Activated naive CD8-positive, alpha-beta T cell treated with anti-CD3 and anti-CD28 coated beads for 36 hours (primary cell): ENCODE measurements at places on chromosomes 5 and 9. TPM values are rescaled to one million over a fixed set of nuclear protein-coding genes. Genes with fewer than 3 reads are reported as not detected.

The DIAPH1 gene
- total RNA-seq, result 220 TPM

The DRD1 gene
- total RNA-seq, result not detected

The TAF11L10 gene
- not detected for total RNA-seq

The ECSCR gene
- total RNA-seq, result 0.49 TPM

The INSL6 gene
- total RNA-seq, result not detected

The TCERG1 gene
- 131 TPM for total RNA-seq

The FBP1 gene
- total RNA-seq, result 1.2 TPM

GRCh38 chr5:1312993-1313833 lies 18.3 kb upstream of the TERT start:
- H3K27ac ChIP-seq, result peak overlapping the region; percentile 51
- peaks cover 9% of the 10 kb centered on the region for H3K36me3 ChIP-seq
- peak overlapping the region; percentile 25 for H3K4me3 ChIP-seq
- peaks cover 63% of the 10 kb centered on the region for H3K4me1 ChIP-seq
- peaks cover 6% of the 10 kb centered on the region for H3K27me3 ChIP-seq

DNA sequence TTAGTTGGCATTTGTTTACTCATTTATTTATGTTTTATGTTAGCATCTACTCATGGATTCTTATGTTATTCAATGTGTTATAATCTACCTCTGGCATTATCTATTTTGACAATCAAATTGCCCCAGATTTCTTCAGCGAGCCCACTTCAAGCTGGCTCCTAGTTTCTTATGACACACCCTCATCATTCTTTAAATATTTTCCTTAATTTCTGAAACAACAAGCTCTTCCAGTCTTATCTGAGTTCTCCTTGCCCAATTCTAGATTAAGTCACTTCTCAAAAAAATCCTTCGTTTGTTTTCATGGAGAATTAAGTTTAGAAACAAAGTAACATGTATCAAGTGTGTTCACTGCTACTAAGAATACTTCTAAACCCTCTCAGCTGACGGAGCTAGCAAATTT lies 229.8 kb downstream of the SEMA5A start:
- H3K4me1 ChIP-seq, result no peaks in the 10 kb centered on the region
- no peak for DNase-seq
- no peaks in the 10 kb centered on the region for H3K27me3 ChIP-seq
- no peak overlapping the region for H3K4me3 ChIP-seq
- no peaks in the 10 kb centered on the region for H3K36me3 ChIP-seq
- H3K27ac ChIP-seq, result no peak overlapping the region

DNA sequence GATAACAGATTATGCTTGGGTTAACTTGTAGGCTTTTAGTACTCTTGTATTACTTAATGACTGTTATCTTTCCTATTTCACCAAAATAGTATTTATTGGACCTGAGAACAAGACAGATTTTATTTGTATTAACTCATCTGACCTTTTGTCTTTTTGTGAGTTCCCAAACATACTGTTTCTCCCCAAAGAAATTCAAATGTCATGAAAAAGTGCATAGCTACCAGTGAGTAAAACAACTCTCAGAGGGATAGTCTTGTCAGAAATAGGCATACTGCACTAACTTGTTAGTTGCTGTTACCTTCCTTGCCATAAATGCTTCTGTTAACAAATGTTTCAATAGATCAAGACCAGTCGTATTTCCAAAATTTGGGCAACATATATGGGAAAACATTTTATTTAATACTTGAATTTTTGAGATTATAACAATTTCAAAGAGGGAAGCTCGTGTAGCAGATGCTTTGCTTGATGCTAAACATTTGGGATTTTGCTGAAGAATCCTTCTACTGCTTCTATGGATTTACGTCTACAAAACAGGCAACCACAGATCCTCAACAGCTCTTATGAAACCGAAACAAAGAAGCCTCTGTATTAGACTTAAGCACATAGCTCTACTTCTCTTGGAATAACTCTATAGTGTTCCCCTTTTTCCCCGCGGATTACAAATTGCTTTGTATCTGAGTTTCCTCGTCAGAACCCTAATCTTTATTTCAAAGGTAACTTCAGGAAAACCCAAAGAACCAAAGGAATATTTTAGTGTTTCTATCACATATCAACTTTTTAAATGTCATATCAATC lies 248.8 kb downstream of the MCTP1 start:
- no peaks in the 10 kb centered on the region for H3K4me1 ChIP-seq
- H3K27ac ChIP-seq, result no peak overlapping the region
- peaks cover 7% of the 10 kb centered on the region for H3K27me3 ChIP-seq
- DNase-seq, result no peak

GRCh38 chr5:113147101-113147508 lies 170.5 kb downstream of the DCP2 start:
- H3K27me3 ChIP-seq, result no peaks in the 10 kb centered on the region
- H3K36me3 ChIP-seq, result no peaks in the 10 kb centered on the region
- no peak overlapping the region for H3K4me3 ChIP-seq
- no peaks in the 10 kb centered on the region for H3K4me1 ChIP-seq
- no peak for DNase-seq
- H3K27ac ChIP-seq, result no peak overlapping the region

DNA sequence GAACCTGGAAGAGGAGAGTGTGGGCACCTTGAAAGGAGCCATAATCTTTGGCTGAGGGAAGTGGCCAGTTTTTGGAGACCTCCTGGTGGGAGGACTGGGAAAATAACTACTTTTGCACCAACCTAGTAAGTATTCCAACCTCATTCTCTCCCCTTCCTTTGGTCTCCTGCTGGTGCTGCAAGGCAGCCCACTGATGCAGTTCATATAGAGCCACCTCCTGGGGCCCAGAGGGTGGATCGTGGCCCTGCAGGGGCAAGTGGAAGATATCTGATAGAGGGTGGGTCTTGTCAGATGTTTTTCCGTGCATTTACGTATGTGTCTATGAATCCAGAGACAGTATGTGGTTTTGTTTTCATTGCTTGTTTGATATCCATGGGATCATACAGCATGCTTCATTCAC lies 172.8 kb upstream of the PITX1 start:
- peaks cover 2% of the 10 kb centered on the region for H3K36me3 ChIP-seq
- no peak overlapping the region for H3K4me3 ChIP-seq
- H3K27ac ChIP-seq, result no peak overlapping the region
- H3K4me1 ChIP-seq, result no peaks in the 10 kb centered on the region
- H3K27me3 ChIP-seq, result peaks cover 26% of the 10 kb centered on the region

DNA sequence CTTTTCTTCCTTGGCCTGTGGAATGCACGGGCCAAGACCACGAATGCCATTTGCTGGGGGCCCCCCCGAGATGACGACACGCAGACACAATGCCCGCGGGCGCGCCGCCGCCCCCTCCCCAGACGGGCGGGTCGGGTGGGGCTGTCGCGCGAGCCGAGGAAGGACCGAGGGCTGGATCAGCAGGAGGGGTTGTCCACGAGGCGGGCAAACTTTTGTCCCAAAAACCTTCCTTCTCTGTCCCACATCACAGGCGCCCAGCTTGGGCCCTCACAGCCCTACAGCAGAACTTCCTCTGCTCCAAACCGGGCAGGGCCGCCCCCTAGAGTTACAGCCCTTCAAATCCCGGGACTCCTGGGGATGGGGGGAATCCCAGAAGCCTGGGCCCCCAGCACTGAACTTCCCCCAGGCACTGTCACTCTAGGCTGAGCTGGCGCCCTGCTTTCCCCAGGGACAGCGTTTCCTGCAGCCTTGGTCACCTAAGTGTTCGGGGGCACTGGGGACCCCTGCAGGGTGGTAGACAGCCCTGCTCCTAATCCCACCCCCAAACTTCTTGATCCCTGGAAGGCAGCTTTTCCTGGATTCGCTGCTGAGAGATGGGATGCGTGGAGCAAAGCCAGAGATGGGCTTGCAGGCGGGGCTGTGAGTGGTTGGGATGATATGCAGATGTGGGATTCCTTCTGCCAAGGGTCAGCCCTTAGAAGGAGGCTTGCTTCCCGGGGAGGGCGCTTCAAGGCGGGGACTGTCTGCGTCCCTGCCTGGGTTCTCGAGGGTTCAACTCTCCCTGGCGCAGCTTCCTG lies 980 bp downstream of the COL5A1 start:
- no peaks in the 10 kb centered on the region for H3K36me3 ChIP-seq
- peaks cover 30% of the 10 kb centered on the region for H3K27me3 ChIP-seq
- no peaks in the 10 kb centered on the region for H3K4me1 ChIP-seq
- no peak for DNase-seq

DNA sequence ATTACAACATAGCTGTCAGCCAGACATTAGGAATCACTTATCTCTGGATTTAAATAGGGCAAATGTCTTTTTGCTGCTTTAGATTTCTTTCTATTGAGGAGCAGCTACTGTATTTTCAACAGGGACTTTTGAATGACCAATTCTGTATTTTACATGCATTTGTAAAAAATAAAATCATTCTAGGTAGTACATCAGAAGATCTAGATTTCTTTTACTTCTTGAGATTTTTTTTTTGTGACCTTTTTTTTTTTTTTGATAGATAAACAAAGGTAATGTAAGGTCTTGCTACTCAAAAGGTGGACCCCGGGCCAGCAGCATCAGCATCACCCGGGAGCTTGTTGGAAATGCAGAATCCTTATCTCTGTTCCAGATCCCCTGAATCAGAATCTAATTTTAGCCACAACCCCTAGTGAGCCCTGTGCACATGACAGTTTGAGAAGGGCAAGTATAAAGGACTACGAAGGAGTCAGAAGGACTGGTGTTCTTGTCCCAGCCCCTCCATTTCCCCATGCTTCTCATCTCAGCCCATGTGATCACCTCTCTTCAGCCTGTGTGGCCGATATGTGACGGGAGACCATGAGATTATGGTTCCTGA lies 37.7 kb upstream of the CKMT2 start:
- DNase-seq, result no peak
- H3K36me3 ChIP-seq, result no peaks in the 10 kb centered on the region
- no peak overlapping the region for H3K27ac ChIP-seq
- peaks cover 8% of the 10 kb centered on the region for H3K4me1 ChIP-seq
- H3K27me3 ChIP-seq, result no peaks in the 10 kb centered on the region
- no peak overlapping the region for H3K4me3 ChIP-seq

GRCh38 chr9:34540827-34541226 lies 18.0 kb upstream of the ENHO start:
- H3K36me3 ChIP-seq, result no peaks in the 10 kb centered on the region
- DNase-seq, result no peak
- H3K4me1 ChIP-seq, result no peaks in the 10 kb centered on the region
- H3K4me3 ChIP-seq, result no peak overlapping the region
- no peak overlapping the region for H3K27ac ChIP-seq
- no peaks in the 10 kb centered on the region for H3K27me3 ChIP-seq

GRCh38 chr9:38127271-38127839 lies 58.3 kb upstream of the SHB start:
- no peak overlapping the region for H3K27ac ChIP-seq
- no peaks in the 10 kb centered on the region for H3K36me3 ChIP-seq
- no peak overlapping the region for H3K4me3 ChIP-seq
- no peak for DNase-seq
- peaks cover 4% of the 10 kb centered on the region for H3K27me3 ChIP-seq

- DNase-seq, result no peak
- no peaks in the 10 kb centered on the region for H3K36me3 ChIP-seq
- H3K27me3 ChIP-seq, result no peaks in the 10 kb centered on the region
- no peak overlapping the region for H3K27ac ChIP-seq
These were observed 213.2 kb downstream of the GABRB2 start for GRCh38 chr5:161333194-161333880.

DNA sequence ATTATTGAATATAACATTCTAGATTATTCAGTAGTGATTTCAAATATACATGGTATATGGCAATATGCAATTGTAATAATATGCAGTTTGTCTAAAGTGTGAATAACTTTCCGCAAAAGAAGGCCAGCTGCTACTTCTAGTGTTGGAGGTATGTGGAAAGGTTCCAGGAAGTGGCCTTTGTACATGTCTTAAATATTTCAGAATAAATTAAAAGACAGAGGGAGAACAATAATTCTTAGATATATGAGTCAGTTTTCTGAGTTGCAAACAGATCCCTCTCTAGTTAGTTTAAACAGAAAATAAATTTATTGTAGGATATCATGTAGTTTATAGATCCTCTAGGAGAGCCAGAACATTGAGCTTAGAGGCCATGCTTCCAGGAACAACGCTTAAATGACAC lies 210.8 kb upstream of the ELL2 start:
- H3K4me1 ChIP-seq, result no peaks in the 10 kb centered on the region
- H3K27ac ChIP-seq, result no peak overlapping the region
- H3K27me3 ChIP-seq, result no peaks in the 10 kb centered on the region
- no peak for DNase-seq

- H3K27ac ChIP-seq, result no peak overlapping the region
- H3K4me3 ChIP-seq, result no peak overlapping the region
- peaks cover 11% of the 10 kb centered on the region for H3K27me3 ChIP-seq
- no peaks in the 10 kb centered on the region for H3K36me3 ChIP-seq
These were observed 28.4 kb upstream of the CAST start for GRCh38 chr5:96633820-96634219.

- H3K27ac ChIP-seq, result peak overlapping the region; percentile 42
- no peak for DNase-seq
- H3K4me3 ChIP-seq, result peak overlapping the region; percentile 19
- peaks cover 13% of the 10 kb centered on the region for H3K36me3 ChIP-seq
- H3K27me3 ChIP-seq, result no peaks in the 10 kb centered on the region
- H3K4me1 ChIP-seq, result peaks cover 60% of the 10 kb centered on the region
These were observed 1.7 kb downstream of the SMIM33 start for GRCh38 chr5:139472386-139473030.

- no peaks in the 10 kb centered on the region for H3K4me1 ChIP-seq
- no peaks in the 10 kb centered on the region for H3K27me3 ChIP-seq
These were observed 271.8 kb upstream of the DMAC1 start for GRCh38 chr9:8071445-8071798.

DNA sequence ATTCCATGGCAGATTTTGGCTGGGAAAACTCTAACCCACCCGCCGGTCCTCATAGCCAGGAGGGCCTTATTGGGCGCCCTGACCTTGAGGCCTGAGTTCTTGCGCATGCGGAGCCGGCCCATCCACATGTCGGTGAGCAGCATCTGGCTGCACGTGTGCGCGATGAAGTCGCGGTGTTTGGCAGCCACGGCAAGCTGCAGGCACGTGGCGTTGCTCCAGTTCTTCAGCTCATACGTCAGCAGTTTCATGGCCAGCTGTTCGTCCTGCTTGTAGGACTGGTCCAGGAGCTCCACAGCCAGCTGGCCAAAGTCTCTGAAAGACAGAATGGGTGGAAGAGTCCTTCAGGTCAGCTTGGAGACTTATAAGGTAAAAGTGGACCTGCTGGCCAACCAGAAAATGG lies 204.3 kb upstream of the KLF9 start:
- H3K27ac ChIP-seq, result no peak overlapping the region
- no peaks in the 10 kb centered on the region for H3K36me3 ChIP-seq
- no peaks in the 10 kb centered on the region for H3K27me3 ChIP-seq

GRCh38 chr9:113215132-113215531 lies 5.9 kb downstream of the FKBP15 start:
- no peaks in the 10 kb centered on the region for H3K27me3 ChIP-seq
- H3K36me3 ChIP-seq, result peaks cover 18% of the 10 kb centered on the region
- DNase-seq, result no peak

- H3K36me3 ChIP-seq, result no peaks in the 10 kb centered on the region
- no peak overlapping the region for H3K27ac ChIP-seq
- no peak overlapping the region for H3K4me3 ChIP-seq
- no peaks in the 10 kb centered on the region for H3K27me3 ChIP-seq
These were observed 7.9 kb downstream of the SLC2A6 start for GRCh38 chr9:133470988-133471387.

DNA sequence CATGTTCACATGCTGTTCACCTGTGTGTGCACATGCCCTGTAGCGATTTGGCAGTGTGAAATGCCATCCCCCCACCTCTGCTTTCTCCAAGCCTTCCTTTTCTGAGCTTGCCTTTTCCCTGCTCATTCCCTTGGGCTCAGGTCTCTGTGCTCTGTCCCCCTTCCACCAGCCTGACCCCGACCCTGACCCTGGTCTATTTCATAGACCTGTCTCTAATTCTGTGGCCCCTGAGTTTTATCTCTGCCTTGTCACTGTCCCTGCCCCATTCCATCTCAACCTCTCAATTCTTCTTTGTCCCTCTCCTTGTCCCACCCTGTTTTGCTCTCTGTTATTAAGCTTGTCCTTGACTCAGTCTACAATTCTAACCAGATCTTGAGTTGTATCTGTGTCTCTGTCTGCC lies 735 bp downstream of the ARAP3 start:
- no peaks in the 10 kb centered on the region for H3K27me3 ChIP-seq
- peaks cover 27% of the 10 kb centered on the region for H3K4me1 ChIP-seq
- no peak for DNase-seq
- H3K27ac ChIP-seq, result peak overlapping the region; percentile 10
- H3K4me3 ChIP-seq, result peak overlapping the region; percentile 73
- H3K36me3 ChIP-seq, result no peaks in the 10 kb centered on the region
